ENCODE measurements at places on chromosomes 2 and 18.

DNA sequence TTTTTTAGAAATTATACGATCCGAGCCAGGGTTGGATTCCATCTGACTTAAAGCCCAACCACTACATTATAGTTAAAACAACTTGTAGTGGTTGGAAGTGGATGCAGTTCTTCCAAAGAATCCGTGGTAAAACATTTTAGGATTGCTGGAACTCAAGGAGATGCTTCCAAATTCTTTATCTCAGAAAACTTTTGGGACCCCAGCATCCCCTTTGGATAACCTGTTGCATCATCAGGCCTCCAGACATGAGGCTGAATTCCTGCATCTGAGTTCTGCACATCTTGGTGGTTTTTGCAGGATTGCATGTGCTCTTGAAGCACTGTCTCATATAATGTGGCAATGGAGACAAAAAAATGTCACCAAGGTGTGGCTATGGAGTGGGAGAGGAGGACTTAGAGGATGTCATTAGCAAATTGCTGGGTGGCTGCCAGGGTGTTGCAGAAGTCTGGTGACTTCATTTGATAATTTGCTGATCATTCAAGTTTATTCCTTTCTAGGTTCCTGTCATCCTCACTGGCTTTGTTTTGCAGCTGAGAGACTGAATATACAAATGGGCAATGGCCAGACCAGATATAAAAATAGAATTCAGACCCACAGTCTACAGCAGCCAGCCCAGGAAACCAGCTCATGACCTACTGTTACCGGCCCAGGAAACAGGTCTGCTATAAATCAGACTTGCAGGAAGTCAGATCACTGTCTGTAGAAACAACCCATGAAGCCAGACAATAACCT is 207.7 kb downstream of the BCL2 start:
- DNase-seq = no peak

- no peak for DNase-seq
These were observed 36.1 kb upstream of the TNFRSF11A start for GRCh38 chr18:62289047-62289446.

DNA sequence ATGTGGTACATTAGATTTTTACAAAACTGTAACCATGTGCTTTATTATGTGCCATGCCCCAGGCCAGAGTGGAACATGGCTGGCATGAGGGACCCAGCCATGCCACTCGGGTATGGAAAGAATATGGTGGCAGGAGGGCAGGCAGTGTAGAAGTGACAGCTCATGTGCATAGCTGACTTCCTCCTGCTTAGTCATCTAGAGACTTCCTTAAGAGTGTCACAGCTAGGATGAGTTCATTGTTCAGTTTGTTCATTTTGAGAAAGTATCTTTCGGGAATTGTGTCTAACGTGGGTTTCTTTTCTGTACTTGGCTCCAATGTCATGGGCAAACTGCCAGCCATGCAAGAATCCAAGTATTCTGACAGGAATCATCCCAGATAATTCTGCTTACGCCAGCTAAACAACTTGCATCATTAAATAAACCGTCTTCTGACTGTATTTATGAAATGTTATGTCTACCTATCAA is 94.3 kb upstream of the ITGB6 start:
- DNase-seq = no peak

- no peak for DNase-seq
These were observed 27.2 kb upstream of the NT5DC4 start for GRCh38 chr2:112693596-112693995.

DNA sequence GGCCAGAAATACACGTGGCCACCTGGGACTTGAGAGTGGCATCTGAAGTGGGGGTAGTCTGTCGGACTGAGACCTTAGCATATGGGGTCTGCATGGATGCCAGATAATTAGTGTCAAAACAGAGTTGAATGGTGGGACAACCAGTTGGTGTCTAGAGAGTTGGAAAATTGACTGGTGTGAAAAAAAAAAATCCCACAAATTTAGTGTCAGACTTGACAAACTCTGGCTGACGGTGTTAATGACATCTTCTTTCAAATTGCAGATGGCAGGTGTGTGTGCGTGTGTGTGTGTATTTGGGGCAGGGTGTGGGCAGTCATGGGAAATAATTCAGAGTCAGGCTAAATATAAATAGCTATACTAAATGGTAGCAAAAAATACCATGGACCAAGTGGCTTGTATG is 365.4 kb upstream of the RGPD4 start:
- DNase-seq = no peak

DNA sequence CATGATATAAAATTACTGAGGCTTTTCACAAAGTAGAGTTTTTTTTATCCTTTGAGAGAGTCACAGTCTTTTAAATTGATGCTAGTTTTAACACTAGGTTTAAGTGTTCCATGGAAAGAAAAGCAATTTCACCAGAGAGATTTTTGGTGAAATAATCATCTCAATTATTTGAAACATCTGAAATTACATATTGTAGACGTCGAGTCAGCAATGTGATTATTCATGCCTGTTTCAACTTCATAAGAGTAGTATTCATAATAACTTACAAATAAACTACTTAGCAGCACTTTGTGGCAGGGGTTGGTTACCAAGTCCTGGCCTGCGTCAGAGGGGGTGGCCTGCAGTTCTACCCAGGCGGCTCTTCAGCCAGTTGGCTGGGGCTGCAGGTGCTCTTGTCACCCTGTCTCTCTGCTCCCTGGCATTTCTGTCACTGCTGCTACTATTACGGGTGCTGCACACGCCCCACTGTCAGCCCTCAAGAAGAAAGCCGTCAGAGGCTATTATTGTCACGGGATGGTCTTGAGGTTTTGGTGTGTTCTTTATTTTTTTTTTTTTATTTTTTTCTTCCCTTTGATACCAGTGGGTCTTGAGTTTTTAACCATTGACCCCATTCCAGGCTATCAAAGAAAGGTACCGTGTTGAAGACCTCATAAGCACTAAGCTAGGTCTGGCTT is 50.4 kb downstream of the MALT1 start:
- DNase-seq = no peak

DNA sequence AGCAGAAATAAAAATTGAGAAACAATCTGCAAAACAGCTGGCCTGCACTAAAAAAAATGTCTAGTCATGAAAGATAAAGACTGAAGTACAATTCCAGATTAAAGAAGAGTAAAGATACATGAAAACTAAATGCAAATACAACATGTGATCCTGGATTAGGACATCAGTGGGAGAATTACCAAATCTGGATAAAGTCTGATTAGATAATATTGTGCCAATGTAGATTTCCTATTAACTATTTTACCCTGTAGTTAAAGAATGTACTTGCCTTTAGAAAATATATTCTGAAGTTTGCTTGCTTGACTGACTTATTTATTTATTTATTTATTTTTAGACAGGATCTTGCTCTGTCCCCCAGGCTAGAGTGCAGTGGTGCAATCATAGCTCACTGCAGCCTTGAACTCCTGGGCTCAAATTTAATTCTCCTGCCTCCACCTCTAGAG is 58.7 kb downstream of the ASXL2 start:
- DNase-seq = no peak

DNA sequence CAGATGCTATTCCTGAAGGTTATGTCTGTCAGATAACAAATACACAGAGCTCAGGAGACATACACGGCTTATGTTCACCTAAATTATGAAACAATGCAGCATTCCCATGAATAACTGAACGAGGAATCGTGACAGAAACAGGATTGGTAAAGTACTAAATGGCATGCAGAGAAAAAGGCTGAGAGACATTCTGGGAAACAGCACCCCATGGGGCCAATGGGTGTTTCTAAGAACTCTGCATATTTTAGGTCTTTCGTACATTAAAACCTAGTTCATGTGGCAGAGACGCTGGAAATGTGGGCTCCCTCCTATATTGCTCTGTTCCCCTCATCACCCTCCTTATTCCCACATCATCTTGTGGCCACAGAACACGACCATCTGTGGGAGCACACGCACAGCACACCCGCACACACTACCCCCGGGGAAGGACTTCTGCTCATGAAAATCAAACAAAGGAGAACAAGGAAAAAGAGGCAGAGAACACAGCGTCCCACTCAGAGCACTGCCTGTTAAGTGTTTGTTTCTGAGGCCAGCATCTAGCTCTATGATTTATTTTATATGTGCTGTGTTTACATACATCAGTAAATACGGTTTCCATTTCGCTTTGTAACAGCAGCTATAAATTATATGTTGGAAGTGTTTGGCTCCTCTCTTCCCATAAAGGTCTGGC is 143.6 kb downstream of the AFF3 start:
- DNase-seq = no peak

DNA sequence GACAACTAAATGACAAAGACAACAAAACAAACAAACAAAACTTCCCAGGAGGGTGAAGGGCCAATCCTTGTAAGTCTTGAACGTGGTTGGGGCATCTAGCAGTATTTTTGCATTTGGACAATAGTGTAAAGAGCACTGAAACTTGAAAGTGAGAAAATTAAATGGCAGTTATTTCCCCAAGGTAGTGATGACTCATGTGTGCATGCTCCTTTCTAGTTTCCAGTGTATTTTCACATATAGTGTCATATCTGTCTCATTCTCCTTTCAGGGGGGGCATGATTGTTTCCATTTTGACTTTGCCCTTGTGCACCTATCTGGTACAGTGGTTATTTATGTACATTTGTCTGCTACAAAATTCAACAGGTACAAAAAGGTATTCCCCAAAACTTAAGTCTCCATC is 39.5 kb downstream of the CERS6 start:
- no peak for DNase-seq

DNA sequence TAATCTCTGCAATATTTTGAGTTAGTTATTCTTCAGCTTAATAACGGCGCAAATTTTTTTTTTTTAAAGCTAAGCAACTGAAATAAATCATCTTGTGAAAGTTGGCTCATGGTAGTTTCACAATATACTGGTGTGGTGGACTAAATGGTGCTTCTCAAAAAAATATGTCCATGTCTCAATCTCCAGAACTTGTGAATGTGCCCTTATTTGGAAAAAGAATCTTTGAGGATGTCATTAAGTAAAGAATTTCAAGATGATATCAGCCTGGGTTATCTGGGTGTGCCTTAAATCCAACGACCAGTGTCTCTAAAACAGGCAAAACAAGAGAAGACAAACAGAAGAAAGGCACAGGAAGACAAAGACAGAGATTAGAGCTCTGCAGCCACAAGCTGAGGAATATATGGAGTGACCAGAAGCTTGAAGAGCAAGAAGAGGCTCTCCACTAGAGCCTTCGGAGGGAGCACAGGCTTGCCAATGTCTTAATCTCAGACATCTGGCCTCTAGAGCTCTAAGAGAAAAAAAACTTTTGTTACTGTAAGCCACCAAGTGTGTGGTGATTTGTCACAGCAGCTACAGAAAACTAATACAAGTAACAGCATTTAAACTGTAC is 71.4 kb downstream of the HNMT start:
- DNase-seq = peak; percentile 13

DNA sequence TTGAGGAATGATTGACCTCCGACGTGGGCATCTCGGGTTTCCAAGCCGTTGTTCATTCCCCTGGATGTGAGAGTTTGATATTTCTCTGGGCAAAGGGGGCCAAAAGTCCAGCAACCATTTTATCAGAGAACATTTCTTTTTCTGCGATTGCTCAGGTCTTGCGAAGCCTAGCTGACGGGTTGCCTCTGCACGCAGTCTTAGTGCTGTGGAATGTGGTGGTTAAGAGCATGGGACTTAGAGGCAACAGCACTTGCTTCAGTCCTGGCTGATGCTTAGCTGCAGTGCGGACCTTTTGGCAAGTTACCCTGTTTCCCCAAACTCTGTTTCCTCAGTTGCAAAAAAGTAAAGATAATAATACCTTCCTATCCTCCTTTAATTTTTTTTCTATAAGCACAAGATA is 45.0 kb downstream of the FAP start:
- no peak for DNase-seq

DNA sequence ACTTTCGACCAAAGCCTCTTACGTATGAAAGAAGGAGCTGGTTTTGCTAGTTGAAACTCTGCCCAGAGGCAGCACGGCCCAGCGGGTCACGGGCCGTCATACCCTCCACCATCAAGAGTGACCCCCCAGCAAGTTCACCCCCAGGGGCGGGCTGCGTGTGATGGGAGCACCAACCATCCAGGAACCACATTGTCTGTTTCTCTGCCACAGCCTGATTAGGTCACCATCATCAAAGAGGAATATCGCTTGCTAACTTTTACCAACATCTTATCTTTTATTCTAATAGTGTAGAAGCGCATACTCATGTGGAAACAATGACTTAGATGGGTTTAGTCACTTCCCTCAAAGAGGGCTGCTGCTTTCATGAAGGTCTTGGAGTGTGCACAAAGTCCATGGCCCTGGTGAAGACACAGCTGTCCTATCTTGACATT is 116.6 kb upstream of the SMIM21 start:
- no peak for DNase-seq

DNA sequence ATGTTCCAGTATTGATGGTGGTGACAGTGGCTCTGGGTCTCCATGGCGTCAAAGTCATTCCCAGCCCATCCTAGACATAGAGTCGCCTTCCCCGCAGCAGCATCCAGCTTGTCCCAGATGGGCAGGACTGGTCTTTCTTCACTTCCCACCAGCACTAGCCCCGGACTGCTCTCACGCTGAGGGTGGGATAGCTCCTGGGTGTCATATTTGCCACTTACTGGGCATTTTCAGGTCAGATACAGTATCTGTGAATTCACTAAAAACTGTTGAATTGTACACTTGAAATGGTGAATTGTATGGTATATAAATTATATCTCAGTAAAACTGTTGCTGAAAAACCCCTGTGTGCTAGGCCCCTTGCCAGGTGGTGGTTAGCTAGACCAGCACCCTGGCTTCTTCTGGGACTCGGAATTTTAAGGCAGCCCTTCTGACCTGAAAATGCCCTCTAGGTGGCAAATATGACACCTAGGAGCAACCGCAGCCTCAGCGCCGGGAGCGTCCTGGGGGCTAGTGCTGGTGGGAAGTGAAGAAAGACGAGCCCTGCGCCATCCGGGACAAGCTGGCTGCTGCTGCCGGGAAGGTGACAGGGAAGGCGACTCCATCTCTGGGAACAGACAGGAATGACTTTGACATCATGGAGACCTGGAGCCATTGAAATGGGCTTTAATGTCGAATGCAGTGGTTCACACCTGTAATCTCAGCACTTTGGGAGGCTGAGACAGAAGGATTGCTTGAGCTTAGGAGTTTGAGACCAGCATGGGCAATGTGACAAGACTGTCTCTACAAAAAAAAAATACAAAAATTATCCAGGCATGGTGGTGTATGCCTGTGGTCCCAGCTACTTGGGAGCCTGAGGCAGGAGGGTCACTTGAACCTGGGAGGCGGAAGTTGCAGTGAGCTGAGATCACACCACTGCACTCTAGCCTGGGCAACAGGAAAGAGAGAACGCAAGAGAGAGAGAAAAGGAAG is 56.2 kb downstream of the DDX1 start:
- DNase-seq = peak; percentile 95

DNA sequence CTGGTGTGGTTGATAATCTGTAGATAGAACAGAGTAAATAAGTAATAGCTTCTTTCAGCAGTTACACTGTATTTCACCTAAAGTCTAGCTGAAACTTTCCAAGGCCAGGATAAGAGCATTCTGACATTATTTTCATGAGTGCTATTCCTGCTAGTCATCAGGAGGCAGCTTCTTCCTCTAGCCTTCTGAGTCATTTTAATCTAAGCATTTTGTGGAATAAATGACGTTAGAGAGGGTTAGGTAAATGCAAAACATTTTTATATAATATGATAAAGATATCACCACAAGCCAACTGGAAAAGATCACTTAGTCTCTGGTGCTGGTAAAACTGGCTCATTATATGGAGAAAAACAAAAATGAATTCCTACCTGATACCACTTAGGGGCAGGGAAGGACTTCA is 138.5 kb downstream of the MEP1B start:
- DNase-seq = no peak
